ENCODE measurements at places on chromosomes 5 and 9.

DNA sequence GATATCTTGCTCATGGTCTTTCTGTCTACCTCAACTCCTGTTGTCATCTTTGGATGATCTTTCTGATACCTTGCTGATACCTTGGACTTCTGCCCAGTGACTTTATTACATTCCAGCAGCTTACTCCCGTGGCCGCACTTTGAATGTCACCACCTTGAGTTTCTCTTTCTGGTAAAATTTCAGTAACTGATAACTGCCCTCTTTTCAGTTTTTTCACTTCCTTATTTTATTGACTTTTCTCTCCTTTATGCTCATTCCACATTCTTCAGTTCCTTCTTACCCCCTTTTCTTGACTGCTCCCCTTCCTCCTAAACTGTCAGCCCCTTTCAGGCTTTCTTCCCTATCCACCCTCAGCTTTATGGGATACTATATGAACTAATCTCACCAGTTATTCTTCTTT, 7.0 kb upstream of the FBXO4 start:
- no peak for DNase-seq

DNA sequence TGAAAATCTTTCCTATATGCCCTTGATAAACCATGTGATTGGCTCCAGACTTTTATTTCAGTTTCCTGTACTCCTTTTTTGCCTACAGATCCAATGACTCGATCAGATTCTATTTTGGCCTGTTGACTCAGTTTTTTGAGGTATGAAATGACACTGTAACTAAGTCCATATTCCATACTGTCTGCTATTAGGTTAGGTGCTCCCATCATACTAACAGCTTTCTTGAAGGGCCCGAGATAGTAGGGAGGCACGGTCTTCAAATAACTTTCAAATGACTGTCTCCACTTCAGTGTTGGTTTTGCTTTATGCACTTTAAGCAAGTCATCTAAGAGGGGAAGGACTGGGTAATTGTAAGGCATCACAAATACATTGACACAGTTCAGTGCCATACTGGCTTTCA, 295.4 kb upstream of the DAB2 start:
- DNase-seq, result no peak

DNA sequence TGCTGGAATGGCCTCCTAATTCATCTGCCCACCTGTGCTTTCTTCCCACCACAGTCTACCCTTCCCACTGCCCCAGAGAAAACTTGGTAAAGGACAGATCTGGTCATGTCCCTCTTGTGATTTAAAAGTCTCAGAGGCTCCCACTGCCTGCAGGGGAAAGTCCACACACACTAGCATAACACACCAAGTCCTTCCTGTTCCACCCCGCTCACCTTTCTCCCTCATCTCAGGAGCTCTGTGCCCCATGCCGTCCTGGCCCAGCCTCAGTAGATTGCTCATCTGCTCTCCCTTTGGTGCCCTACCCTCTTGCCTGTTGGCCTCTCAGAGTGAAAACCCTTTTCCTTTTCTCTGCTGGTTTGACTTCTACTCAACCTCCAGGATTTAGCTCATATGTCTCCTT, 111.4 kb upstream of the MAP3K1 start:
- DNase-seq, result no peak

- no peak for DNase-seq
Measured at GRCh38 chr5:148388696-148389095, 4.9 kb downstream of the FBXO38 start.

GRCh38 chr9:90641884-90642487, 638 bp downstream of the DIRAS2 start:
- DNase-seq, result no peak

- no peak for DNase-seq
Measured at GRCh38 chr9:98370300-98370975, 115.0 kb upstream of the TBC1D2 start.

GRCh38 chr5:98768160-98768959, 5.1 kb upstream of the RGMB start:
- DNase-seq, result peak; percentile 35

DNA sequence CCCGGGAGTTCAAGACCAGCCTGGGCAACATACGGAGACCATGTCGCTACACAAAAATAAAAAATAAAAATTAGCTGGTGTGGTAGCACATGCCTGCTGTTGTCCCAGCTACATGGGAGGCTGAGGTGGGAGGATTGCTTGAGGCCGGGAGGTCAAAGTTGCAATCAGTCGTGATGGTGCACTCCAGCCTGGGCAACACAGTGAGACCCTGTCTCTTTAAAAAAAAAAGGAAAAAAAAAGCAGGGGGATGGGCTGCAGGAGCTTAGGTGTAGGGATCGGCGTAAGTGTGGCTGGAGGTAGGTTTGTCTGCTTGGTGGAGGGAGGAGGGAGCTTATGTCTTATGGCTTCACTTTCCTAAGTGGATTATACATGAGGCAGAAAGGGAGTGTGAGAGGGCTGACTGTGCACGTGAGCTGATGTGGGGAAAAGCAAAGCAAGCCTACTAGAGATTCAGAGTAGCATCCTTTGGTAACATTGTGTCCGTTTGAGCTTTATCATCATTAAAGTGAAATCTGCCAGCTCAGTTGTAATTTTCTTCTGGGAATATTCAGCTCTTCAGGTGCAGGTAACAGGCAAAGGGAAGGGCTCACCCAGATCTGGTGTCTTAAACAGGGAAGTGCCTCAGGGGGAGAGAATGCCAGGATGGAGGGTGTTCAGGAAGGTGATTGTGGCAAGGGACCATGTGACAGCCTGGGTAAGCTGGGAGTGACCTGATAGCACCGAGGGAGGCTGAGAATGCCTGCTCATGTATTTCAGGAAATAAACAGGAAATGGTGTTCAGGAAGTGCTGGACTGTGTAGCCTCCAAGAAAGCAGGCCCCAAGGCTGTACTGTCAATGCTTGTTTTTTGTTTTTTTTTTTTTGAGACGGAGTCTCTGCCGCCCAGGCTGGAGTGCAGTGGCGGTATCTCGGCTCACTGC, 17.6 kb upstream of the SETX start:
- DNase-seq, result no peak

DNA sequence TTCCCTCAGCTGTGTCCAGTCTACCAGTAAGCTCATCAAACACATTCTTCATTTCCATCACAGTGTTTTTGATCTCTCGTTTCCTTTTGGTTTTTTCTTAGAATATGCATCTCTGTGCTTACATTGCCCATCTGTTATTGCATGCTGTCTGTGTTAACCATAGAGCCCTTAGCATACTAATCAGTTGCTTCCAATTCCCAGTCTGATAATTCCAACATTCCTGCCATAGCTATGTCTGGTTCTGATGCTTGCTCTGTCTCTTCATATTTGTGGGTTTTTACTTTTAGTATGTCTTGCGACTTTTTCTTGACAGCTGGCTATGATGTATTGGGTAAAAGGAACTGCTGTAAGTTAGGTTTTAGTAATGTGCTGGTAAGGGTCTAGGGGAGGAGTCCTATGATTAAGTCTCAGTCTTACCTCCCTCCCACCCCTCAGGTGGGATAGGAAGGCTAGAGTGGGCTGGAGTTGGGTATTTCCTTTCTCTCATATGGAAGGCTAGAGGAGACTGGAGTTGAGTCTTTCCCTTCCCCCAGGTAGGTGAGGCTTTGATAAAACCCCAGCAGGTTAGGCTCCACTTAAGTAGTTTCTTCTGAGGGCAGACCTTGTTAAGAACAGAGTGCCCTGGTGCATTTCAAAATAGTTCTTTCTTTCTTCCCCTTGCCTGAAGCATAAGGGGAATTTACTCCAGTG, 99.1 kb upstream of the RASGRF2 start:
- DNase-seq, result no peak

GRCh38 chr5:95822542-95823181, at the start of gene GLRX:
GLRX (minus strand) TSS chr5:95822726; CDS start chr5:95822662, 64 bp downstream.
- DNase-seq, result peak; percentile 73

GRCh38 chr5:73358366-73358765, 90.2 kb downstream of the FOXD1 start:
- DNase-seq, result no peak

GRCh38 chr9:131704141-131704983, 35.5 kb downstream of the RAPGEF1 start:
- DNase-seq, result no peak

DNA sequence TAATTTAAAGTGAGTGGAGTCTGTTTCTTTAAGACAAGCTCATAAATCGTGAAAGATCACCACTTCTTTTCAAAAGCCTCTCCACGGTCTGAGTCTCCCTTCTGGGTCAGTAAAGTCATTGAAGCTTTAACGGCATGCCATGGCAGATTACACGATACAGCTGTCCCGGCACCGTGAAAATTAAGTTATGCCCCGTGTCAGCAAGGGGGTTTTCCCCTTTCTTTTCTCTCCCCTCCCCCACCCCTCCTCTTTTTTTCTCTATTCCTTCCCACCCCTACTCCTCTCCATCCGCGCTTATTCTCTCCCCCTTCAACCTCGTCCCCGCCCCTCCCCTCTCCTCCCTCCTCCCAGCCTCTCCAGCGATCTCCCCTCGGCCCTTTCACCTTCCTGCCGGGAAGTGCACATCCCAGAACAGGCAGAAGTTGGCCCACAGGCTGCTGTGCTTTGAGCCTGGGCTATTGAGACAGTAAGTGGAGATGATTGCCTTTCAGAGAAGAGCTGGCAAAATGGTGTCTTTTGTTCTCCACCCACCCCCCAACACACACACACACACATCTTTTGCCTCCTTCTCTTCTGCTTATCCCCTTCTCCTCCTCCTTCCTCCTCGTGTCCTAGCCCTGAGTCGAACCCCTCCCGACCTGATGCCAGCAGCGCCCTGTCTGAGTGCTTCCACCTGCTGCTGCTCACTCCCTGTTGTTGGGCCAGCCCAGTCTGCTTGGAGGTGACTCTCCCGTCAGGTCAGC, 44.1 kb downstream of the GAS1 start:
- no peak for DNase-seq

GRCh38 chr9:134642385-134643181, 980 bp downstream of the COL5A1 start:
- DNase-seq, result no peak

DNA sequence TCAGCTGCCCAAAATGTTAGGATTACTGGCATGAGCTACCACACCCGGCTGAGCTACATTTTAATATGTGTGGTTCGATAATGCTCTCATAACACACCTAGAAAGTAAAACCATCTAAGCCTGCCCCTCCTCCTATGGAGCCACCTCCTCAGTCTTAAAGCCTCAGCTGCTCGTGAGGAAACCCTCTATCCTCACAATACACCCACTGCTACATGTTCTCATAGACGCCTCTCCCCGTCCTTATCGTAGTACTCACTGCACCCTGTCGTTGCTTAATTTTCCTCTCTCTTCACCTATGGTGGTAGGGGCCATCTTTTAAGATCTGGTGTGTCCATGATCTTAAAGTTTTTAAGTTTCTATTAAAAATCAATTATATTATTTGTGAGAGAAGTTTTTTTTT, 72.9 kb downstream of the RCL1 start:
- peak; percentile 25 for DNase-seq

- no peak for DNase-seq
Measured at GRCh38 chr9:133826289-133827085, 88.3 kb upstream of the SARDH start.

- DNase-seq, result no peak
Measured at GRCh38 chr5:121319292-121319691, 532.4 kb upstream of the FTMT start.

DNA sequence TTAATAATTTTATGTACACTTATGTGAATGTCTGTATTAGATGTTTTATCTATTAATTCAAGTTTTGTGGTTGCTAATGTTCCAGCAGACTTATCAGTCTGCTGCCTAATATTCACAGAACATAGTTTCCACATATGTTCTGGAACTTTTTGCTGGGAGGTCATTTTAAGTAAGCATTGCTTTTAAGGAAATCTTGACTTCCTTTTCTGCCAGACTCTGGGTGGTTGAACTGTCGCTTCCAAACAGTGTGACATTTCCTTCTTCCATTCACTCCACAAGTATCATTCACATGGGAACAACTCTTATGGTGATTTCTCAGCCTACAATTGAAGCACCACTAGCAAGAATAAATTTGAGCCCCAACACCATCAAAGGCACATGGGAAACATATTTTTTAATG, 82.9 kb downstream of the PLCXD3 start:
- no peak for DNase-seq

- DNase-seq, result no peak
Measured at GRCh38 chr9:5696884-5697283, 68.0 kb downstream of the RIC1 start.

DNA sequence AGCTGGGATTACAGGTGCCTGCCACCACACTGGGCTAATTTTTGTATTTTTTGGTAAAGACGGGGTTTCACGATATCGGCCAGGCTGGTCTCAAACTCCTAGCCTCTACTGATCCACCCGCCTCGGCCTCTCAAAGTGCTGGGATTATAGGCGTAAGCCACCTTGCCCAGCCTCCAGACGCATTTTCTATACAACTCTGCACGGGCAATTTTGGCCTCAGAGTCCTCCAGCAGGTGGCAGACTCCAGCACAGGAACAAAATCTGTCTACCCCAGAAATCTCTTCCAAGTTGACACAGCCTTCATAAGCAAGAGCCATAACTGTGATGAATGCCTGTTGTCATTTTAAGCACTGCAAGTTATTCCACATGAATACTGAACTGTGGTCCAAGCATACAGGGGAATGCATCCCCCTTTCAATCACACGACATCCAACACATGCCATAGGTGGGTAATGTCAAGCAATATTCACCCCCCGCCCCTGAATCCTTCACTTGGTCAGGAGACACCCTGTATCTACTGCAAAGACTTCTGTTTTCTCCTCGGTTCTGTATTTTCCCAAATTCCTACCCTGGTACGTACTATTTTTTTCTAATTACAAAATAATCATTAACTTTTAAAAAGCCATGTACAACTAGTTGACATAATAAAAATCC, 50.8 kb downstream of the ALDH7A1 start:
- DNase-seq, result peak; percentile 53

DNA sequence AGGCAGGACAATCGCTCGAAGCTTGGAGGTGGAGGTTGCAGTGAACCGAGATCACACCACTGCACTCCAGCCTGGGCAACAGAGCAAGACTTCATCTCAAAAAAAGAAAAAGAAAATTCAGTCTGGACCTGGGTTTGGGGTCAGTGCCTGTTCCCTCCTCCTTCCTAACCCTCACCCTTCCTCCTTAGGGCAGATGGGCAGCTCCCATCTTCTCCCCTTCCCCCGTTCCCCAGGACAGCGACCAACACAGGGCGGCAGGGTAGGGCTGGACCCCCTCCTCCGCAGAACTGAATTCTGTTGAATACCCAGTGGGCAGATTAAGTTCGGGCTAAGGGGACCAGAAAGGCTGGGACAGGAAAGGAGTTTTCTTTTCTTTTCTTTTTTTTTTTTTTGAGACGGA, 1.5 kb upstream of the RMND5B start:
- DNase-seq, result no peak

DNA sequence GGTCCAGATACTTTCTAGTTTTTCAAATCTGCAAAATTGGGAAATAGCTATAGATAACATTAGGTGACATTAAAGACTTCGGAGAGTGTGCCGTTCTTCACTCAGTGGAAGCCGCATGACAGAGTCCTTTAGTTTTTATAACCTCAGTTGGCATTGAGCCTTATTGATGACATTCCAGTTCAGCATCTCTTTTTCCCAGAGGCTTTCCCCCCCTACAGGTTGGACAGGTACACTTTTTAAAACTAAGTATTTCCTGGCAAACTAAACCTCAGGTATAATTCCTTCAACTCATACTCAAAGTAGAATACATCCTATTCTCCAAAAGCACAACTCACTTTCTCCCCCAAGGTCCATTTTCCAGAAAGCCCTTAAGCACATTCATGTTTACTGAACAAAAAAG, 58.7 kb downstream of the SLC46A2 start:
- DNase-seq, result no peak

Measured in activated CD8-positive, alpha-beta T cell treated with anti-CD3 and anti-CD28 coated beads for 36 hours (primary cell).